ENCODE measurements at places on chromosomes 2 and 18.
A peak's percentile ranks its signal among the peaks of the same experiment; 100 is the strongest.

- DNase-seq, result no peak
Observed at GRCh38 chr2:149924028-149924427, 336.5 kb upstream of the MMADHC start.

GRCh38 chr2:71498261-71498701 lies 44.9 kb downstream of the DYSF start:
- peak; percentile 86 for DNase-seq

- DNase-seq, result no peak
Observed at GRCh38 chr2:20544153-20544747, 97.4 kb downstream of the RHOB start.

GRCh38 chr2:29255004-29255403 lies 139.8 kb downstream of the CLIP4 start:
- DNase-seq, result no peak

DNA sequence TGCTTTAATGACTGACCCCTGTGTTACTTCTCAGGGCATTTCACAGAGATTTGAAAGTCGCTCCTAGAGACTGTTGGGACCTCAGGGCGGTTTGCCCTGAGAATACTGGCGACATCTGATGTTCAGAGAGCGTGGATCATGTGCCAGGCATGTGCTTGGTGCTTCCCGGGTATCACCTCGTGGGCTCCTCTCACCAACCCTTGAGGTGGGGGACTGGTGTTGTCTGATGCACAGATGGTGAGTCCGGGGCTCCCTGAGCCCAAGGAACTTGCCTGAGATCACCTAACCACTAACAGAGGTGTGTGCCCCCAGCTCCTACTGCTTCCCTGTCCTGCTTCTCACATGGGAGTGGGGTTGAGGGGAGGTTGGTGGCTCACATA lies 16.2 kb downstream of the ATOH8 start:
- DNase-seq, result no peak

DNA sequence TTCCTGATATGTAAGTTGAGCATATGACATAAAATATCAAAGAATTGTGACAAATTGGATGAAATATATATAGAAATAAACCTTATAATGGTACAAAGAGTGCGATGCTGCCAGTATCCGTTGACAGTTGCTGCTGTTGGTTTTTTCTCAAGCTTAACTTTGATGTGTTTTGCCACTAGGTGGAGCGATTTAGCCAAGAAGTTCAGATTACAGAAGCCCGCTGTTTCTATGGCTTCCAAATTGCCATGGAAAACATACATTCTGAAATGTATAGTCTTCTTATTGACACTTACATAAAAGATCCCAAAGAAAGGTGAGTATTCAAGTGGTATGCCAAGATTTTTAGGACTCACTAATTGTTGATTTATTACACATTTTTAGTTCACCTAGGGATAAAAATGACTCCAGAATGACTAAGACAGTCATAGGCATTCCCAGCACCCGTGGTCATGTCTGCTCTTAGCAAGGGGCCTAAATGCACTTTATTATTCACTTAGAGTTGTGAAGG lies 2.1 kb downstream of the RRM2 start:
- DNase-seq, result peak; percentile 79

- DNase-seq, result no peak
Observed at GRCh38 chr2:102083393-102083703, 59.2 kb upstream of the IL1R1 start.

- no peak for DNase-seq
Observed at GRCh38 chr2:225415792-225416191, 16.3 kb downstream of the NYAP2 start.

- no peak for DNase-seq
Observed at GRCh38 chr2:206766057-206766930, 888 bp downstream of the FASTKD2 start.

DNA sequence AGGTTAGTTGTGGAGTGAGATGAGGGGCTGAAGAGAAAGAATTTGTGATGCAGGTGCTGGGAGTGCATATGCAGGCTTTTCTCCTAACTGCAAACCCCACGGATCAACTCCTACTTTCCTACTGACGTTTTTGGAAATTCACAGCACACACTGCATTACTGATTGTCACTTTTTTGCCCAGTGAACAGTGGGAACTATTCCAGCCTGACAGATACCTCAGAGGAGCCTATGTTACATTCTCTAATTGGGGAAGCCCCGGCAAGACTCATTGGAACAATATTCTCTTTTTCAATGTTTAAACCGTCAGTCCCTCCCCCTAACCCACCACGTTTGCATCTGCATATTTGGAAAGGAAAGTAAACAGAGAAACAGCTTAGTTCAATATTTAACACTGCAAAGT lies 126.2 kb downstream of the DPP4 start:
- DNase-seq, result no peak

DNA sequence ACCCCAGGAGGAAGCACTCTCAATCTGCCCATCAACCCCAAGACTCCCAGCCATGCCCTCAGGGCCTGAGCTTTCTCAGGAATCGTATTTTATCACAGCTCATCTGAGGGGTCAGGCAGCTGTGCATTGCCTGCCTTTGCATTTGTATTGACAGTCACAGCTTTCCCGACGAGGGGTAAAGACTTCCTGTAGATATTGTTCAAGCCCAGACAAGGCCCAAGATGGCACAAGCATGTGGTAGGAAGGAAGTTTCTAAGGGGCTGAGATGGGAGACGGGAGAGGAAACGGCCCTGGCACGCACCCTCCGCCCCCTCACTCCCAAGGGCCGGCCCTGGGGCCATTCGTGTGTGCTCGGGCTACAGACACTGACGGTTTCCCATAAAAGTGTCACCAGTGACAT lies 34.2 kb upstream of the PRLH start:
- peak; percentile 64 for DNase-seq
